ENCODE measurements at places on chromosomes 4 and X.

- no peak for DNase-seq
These were observed 148.0 kb upstream of the F9 start for GRCh38 chrX:139382529-139382928.

- peak; percentile 74 for DNase-seq
These were observed 3.7 kb downstream of the FGD1 start for GRCh38 chrX:54492340-54492739.

GRCh38 chrX:13469963-13470684 is 99.3 kb upstream of the EGFL6 start:
- peak; percentile 81 for DNase-seq

GRCh38 chr4:56106180-56107147 is 157.7 kb downstream of the CEP135 start:
- no peak for DNase-seq

- no peak for DNase-seq
These were observed 52.0 kb downstream of the HMX1 start for GRCh38 chr4:8819473-8820177.

GRCh38 chr4:70508801-70509200 is 9.6 kb upstream of the AMTN start:
- no peak for DNase-seq

DNA sequence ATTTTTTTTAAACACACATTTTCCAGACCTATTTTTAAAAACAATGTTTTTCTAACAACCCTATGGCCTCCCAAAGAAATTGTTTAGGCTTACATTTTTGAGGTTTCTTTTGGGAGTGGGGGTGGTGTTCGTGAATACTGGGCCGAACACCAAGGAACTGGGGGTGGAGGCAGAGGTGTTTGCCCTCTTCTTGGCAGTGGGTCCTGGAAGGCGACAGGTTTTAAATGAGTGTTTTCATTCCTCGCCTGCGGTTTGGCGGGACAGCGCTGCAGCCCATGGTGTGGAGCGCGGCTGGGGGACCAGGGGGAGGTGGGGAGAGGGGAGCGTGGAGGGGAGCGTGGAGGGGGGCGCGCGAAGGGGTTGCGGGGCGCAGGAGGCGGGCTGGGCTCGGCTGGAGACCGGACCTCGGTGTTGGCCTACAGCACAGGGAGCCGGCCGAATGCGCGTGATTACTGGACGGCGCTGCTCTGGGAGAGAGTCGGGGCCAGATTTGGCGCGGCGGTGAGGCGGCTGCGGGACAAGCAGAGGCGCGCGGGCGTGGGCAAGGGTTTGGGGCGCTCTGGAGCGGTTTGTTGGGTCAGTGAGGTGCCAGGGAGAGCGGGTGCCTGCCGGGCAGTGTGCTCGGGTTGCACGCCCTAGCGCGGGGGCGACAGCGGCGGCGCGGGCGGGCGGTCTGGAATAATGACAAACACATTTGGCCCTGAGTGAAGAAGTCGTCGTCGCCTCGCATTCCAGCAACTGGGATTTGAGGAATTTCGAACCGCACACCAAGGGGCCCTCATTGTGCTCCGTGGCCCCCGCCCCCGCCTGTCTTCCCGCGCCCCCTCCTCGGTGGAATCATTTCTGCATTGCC is 764 bp downstream of the PDGFRA start:
- DNase-seq, result peak; percentile 78

DNA sequence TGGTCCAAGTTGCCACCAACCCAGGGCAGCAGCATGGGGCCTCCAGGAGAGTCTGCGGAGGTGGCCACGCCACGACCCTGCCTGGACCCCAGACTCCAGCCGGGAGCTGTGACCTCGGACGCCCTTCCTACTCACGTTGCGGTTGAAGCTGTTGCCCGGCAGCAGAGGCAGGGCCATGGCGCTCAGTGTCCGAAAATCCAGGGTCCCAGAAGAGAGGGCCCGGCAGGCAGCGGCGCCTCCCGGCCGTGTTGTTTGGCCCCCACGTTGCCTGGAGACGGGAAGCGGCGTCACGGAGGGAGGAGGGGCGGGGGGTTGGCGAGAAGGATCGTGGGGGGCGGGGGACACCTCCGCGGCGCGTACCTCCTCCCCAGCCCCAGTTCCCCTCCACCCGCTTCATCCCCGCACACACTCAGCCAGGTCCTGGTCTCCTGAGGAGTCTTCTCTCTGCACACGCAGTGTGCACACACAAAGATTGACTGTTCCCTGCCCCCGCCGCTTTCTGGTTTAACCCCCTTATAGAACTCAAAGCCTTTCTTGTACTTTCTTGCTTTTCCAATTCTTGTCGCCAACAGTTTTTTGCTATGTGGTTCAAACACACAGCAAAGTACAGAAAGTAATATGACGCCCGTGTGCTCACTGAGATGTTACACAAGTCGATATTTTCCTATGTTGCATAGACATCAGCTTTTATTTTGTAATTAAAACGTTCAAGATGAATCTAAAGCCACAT is at the start of gene EFHC2:
EFHC2 (minus strand) TSS at position 261 of the 730 bp plus-strand sequence; CDS start at position 177, 84 bp downstream.
- peak; percentile 3 for DNase-seq

GRCh38 chr4:5815641-5816040 is 77.2 kb downstream of the CRMP1 start:
- DNase-seq, result no peak

GRCh38 chr4:82611982-82612381 is 50.2 kb upstream of the TMEM150C start:
- DNase-seq, result no peak

DNA sequence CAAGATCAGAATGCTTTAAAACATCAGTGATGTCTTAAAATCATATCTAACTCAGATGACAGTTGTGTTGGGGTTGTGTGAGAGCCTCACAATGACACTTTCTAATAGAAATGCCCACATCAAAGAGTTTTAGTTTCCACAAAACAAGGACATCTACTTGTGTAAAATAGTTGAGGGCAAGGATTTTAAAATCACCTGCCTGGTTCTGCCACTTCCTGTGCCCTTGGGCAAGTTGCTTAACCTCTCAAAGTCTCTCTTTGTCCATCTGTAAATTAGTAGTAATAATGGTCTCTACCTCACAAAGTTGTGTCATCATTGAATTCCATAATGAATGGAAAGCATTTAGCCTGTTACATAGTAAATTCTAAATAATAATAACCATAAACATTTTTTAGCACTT is 41.9 kb upstream of the RELL1 start:
- DNase-seq, result no peak

DNA sequence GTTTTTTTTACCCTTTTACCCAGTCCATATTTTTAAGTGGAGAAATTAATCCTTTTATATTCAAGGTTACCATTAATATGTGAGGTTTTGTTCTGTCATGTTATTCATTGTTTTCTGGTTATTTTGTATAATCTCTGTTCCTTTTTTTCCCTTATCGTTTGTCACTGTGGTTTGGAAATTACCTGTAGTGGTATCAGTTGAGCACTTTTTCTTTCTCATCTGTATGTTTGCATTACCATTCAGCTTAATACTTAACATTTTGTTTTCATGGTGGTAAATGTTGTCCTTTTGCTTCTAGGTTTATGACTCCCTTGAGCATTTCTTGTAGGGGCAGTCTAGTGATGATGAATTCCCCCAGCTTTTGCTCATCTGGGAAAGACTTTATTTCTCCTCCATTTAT is 6.6 kb downstream of the ETDC start:
- no peak for DNase-seq

DNA sequence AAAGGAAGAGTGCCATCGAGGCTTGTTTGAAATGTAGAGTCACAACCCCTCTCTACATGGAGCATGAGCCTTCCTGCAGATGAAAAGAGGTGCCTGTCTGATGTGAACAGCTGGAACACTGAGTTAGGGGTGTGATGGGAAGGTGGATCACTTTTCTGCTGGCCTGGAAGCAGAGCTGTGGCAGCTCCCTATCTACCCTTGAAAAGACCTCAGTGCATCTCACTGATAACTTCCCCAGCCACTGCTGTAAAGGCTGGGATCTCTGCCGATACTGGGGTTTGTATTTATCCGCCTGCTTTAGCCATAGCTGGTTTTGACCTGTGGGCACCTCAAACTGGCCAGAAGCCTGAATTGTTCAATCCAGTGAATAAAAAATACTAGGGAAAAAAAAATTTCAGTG is 46.8 kb downstream of the HPGD start:
- DNase-seq, result no peak

DNA sequence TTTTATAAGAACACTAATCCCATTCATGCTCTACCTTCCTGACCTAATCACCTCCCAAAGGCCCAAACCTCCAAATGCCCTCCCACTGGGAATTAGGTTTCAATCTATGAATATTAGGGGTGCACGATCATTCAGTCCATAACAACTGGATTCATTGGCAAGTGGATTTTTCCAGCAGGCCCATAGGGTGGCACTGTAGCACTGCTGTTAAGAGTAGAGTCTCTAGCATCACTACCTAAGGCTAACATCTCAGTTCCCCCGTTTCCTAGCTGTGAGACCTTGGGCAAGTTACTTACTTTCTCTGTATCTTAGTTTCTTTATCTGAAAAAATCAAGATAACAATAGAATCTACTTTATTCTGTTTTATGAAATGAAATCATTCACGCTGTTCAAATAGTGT is 315.8 kb downstream of the STIM2 start:
- DNase-seq, result peak; percentile 51

- DNase-seq, result peak; percentile 19
These were observed 52.8 kb downstream of the NFKB1 start for GRCh38 chr4:102553982-102554381.

DNA sequence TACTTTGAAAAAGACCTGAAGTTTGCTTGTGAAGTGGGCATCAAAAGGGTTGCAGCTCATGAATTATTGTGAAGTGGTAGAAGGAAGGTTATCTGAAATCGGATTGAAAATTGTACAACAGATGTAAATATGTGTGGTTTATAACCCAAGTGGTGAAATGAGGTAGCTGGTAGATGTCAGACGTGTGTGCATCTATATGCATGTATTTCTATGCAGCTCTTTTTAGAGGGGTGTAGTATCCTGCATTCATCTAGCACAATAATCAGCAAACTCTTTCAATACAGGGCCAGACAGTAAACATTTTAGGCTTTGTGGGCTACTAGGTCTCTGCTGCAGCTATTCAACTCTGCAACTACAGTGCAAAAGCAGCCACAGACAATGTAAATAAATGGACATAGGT is 9.4 kb downstream of the ATRX start:
- no peak for DNase-seq

GRCh38 chrX:130799393-130799792 is 103.6 kb downstream of the ENOX2 start:
- peak; percentile 57 for DNase-seq

DNA sequence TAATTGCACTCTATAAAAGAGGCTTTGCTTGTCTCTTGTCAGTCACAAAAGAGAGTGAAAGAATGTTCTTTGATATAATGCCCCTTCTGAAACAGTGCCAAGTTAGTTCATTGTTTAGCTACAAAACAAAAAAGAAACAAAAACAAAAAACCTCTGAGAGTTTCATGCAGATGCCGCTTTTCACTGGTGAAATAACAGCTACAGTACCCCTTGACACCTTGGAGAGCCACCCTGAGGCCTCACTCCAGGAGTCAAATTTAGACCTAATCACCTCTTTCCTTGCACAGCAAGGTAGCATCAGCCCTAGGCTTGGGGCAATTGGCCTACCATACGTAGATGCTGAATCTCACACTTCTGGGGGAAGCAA is 185.2 kb downstream of the UNC5C start:
- no peak for DNase-seq

DNA sequence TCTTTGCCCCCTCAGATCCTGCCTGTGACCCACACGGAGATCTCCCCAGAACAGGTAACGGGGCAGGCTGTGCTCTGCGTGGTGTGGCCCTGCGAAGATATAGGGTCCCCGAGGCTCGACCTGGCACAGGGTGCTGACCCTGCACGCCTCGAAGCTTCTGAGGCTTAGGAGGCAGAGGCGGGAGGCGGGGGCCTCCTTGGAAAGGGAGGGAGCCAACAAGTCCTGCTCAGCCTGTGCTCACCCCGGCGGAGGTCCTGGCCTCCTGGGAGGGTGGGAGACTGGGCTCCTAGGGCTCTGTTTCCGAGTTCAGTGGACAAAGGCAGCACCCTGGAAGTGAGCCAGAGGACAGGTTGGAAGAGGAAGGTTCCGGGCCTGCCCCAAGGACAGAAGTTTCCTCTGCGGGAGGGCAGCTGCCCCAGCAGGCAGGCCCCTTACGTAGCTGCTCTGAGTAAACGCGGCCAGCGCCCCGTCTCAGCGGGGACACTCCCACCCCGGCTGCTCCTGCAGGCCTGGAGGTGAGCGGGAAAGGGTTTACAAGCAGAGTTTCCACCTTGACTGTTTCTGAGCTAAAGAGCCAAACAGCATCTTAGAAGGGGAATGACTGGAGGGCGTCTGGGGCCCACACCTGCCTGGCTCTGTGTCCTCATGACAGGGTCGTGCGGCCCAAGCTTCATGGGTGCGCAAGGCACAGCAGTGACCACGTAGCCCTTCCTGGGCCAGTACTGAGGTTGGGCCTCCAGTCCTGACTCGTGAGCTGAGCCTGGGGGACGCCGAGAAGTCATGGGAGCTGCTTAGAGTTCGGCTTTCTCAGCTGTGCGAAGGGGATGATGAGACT is 16.1 kb downstream of the TMEM175 start:
- no peak for DNase-seq

GRCh38 chrX:2500091-2500802 is 529 bp downstream of the DHRSX start:
- peak; percentile 52 for DNase-seq

DNA sequence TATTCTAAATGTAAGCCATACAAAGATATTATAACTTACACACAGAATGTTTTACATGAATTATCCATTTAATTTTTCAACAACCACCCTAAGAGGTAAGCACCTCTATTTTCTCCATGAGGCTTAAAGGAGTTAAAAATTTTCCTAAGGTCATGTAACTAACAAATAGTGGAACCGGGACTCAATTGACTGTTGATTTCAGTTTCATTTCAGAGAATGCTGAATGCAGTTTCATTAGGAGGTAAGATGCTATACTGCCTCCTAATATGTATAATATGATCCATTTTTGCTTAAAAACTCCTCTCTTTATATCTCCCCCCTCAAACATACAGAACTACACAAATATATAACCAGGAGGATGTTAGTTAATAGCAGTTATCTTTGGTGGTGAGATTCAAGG is 29.1 kb downstream of the PHKA1 start:
- DNase-seq, result no peak

DNA sequence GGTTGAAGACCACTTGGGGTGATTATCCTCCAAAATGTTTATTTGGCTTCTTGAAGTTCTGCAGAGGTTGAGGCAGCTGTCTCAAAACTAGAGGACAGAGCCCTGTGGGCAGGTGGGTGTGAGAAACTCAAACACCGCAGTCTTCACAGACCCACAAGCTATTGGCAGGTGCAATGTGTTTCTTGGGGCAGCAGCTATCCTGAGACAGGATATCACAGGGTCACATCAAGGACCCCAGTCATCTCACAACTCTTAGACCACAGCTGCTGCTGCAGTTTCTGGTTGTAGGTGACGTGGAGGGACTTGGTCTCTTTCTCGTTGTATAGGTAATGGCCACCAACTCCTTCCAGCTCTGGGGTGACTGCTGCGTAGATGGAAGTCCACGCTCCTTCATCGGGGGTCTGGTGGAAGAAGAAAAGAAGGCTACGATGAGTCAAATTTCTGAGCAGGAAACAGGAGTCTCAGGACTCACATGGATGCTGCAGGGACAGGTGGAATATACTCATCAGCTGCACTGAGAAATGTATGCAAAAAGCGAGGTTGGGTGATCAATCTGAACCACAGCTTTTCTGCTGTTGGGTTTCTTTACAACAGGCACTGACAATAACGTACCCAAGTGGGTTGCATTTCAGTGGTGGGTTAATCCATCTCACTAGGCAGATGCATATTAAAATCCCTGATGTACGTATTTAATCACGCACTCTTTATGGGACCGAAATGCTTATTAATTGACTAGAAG is 279.8 kb downstream of the DHRSX start:
- no peak for DNase-seq
